ENCODE measurements at places on chromosomes 1 and 21.

DNA sequence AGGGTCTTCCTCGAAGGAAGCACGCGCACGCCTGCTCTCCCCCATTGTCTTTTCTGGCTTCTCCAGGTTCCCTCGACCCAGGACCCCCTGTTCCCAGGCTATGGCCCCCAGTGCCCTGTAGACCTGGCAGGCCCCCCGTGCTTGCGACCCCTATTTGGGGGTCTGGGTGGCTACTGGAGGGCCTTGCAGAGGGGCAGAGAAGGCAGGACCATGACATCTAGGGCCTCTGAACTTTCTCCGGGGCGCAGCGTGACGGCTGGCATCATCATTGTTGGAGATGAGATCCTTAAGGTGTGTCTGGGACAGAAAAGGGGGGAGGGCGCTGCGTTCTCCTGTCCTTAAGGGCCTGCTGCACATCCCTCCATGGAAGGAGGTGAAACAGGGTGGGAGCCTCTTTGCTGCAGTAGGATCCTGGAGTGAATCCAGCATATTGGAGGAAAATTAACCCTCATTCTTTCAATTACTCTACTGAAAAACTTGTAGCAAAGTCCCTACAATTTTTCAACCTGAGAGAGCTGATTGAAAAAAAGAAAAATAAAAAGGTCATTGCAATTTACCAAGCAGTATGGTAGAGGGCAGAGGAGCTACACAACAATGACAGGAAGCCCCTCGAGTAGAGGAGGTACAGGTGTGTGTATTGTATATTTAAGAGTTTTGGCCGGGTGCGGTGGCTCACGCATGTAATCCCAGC is 777 bp downstream of the FLAD1 start:
- no peak for DNase-seq

DNA sequence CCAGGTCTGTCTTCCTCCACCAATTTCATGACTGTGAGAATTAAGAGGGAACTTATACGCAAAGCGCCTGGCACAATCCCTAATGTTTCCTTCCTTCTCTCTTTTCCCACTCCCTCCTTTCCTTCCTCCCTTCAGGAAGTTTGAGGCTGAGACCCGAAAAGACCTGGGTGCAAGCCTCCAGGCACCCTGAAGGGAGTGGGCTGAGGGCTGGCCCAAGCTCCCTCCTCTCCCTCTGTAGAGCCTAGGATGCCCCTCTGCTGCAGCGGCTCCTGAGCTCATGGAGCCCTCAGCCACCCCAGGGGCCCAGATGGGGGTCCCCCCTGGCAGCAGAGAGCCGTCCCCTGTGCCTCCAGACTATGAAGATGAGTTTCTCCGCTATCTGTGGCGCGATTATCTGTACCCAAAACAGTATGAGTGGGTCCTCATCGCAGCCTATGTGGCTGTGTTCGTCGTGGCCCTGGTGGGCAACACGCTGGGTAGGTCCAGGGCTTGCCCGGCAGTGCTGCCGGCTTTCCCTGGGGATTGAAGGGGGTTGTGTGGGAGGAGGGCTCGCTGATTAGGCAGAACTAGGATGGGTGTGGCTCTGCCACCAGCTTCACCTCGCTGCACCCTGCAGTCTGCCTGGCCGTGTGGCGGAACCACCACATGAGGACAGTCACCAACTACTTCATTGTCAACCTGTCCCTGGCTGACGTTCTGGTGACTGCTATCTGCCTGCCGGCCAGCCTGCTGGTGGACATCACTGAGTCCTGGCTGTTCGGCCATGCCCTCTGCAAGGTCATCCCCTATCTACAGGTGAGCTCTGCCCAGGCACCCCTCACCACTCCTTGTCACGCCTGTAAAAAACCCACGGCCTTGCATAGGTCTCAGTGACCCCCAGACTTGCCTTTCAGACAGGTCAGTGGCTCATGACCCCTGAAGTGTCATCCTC is 1.7 kb downstream of the HCRTR1 start:
- DNase-seq: no peak

- DNase-seq: no peak
Observed at GRCh38 chr1:234616644-234617043, 6.7 kb upstream of the IRF2BP2 start.

GRCh38 chr1:89276690-89277089 is 4.0 kb upstream of the GBP5 start:
- no peak for DNase-seq

DNA sequence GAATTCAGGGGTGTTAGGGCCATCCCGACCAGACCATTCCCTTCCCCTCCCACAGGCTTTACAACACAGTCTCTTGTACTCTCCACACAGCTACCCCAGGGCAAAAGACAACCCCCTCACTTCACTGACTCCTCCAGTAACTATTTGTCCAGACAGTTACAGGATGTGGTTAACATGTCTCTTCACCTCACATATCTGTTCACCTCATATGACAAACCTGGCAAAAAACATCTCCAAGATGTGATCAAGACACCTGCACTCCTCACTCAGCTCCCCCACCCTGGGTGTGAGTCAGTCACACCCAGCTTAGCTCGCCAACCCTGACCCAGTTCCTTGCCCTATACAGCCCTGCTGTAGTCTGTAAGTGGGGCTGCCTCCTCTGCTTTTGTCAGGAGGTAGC is 490.5 kb upstream of the CHRM3 start:
- no peak for DNase-seq

DNA sequence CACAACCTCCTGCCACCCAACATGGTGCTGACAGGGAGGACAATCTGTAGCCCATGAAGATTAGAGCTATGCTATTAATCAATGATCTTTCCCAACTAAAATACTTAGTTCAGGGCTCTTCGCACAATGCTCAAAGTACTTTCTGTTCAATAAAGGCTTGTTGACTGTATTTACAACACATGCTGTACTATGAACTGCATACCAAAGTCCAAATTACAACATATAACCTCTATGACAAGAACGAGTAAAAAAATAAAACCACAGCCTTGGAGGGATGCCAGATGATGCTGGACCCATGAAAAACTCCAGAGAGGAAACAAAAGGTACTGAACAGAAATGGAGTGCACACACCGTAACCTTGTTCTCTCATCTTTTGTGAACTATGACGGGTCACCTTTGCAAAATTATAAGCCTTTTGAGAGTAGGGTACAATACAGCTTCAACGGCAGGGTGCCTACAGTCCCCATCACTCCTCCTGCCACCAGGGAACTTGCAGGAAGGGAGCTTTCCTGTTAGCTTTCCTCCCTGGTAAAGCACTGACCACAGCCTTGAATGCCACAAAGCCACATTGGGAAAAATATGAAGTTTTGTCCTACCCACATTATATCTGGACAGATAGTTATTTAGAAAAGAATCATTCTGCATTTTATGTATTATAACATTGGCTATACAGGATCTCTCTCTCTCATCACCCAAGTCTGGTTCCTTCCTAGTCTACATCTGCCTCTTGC is 175.6 kb downstream of the NRIP1 start:
- DNase-seq: no peak

- DNase-seq: no peak
Observed at GRCh38 chr1:19349999-19350398, 37.9 kb downstream of the SLC66A1 start.

- DNase-seq: no peak
Observed at GRCh38 chr1:93818570-93818959, 60.4 kb downstream of the DNTTIP2 start.

DNA sequence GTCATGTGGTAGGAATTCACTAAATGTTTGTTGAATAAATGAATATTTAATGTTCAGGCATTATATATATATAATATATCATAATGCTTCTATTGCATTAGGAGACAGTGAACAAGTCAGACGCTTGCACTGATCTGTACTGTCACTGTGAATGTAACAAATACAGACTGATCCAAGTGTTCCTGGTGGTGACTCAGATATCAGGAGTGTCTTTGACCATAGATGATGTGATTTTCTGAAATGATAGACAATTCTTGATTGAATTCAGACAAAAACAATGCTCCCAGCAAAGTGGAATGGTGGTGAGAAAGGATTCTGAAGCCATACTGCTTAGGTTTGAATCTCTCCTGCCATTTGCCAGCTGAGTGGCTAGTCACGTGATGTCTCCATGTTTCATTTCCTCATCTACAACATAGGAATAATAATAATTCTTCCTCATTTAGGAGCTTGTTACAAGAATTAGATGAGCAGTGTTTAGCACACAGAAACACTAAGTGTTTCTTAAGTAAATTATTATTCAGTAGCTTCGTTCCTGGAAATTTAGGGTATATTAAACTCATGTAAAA is 71.0 kb downstream of the OLFML2B start:
- no peak for DNase-seq

Measured in NCI-H2107 (cell line).